ENCODE measurements at places on chromosomes 4 and X. TPM values are rescaled to one million over a fixed set of nuclear protein-coding genes. Genes with fewer than 3 reads are reported as not detected.
A peak's percentile ranks its signal among the peaks of the same experiment; 100 is the strongest.

DNA sequence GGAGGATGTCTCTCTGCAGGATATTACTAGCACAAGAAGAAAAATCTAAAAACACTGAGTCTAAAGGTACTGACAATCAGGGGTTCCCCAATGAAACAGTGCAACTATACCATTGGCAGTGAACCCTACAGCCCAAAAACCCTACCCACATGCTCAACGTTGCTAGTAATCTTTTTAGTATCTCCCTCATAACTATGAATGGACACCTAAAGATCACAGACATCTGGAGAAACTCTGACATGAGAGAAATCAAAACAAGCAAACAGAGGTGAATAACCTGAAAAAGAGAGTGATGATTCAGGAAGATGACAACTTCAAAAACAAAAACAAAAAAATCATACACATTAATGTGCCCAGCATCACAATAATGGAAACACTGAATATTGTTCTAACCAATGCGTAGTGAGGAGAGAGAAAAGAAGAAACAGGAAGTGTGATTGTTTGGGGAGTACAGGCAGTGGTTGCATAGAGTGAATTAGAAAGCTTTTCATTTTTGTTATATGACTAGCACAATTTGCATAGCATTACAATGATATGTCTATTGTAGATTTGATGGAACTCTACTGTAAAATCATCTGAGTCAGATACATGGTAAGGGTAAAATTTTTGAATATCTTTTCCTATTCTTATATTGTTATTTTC, 78.9 kb upstream of the FMR1 start:
- DNase-seq, result no peak

- DNase-seq, result no peak
Measured at GRCh38 chrX:126575911-126576310, 23.3 kb upstream of the DCAF12L1 start.

DNA sequence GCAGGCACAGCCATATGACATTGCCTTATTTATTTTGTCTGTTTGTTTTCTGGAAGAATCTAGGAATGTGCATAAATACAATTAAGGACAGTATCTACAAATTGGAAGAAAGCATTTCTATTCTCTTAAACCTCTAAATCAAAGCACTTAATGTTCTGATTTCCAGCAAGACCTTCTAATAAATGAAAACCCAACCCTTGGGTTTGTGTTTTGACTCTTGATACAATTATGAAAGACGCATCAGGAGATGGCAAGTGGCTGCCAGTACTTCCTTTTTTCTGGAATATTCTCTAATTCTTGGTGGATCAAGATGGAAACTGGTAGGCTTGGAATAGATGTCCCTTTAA, 437 bp upstream of the CPE start:
- no peak for DNase-seq

GRCh38 chr4:165151734-165152133, 39.1 kb upstream of the TMEM192 start:
- DNase-seq, result no peak

GRCh38 chr4:158858410-158859199, 89.8 kb downstream of the FNIP2 start:
- DNase-seq, result no peak

- peak; percentile 27 for DNase-seq
Measured at GRCh38 chrX:153554519-153555167, 37.2 kb downstream of the ATP2B3 start.

- no peak for DNase-seq
Measured at GRCh38 chr4:134089885-134090284, 111.7 kb downstream of the PABPC4L start.

DNA sequence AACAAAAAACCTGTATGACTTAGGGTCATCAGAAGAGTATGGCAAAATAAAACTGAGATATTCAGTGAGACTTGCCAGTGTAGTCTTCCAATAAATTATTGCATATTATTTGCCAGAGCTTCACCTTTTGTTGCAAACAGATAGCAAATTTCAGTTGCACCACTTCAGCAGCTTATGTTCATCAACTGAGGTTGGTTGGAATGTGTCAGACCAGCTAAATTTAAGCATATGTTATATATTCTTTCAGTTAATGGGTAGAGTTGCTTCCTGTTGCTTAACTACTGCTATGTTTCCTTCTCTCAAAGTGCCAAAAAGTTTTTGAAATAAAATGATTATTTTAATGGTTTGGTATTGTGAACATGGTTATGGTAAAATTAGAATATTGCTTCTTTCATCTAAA, 61.5 kb downstream of the GALNT7 start:
- no peak for DNase-seq

GRCh38 chrX:85327060-85327333, 52.5 kb downstream of the POF1B start:
- DNase-seq, result no peak

DNA sequence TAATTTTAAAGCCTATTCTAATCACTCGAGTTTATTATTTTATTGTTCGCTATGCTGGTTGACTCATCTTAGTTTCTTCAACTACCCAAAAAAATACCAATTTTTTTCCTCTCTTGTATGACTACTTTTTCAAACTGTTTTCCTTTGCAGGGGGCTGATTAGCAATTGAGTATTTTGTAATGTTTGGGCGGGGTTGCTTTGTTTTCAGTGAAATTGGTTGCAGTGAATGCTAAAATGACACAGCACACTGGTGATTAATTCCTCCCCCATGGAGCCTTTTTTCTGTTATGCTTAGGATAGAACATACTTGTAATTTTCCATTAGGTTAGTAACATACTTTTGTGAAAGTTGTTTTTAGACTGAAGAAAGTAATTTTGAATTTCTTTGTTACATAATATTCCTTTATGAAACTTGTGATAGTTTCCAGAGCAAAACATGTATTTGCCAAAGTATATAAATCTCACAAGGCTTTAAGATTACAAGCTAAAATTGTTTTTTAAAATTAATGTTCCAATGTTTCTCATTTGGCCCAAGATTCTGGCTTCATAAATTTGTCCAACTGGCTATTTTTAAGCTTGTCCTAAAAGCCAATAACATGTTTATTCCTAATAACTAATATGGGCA, 120.4 kb downstream of the CHIC1 start:
- no peak for DNase-seq

GRCh38 chr4:152894673-152895072, 41.5 kb upstream of the FHDC1 start:
- no peak for DNase-seq

GRCh38 chr4:181502611-181503010, 740.6 kb upstream of the TENM3 start:
- DNase-seq, result no peak

Gene SOX3
- total RNA-seq, result not detected

Gene NAT8L
- 0.42 TPM for total RNA-seq

Gene CRMP1
- not detected for total RNA-seq

Gene VSIG1
- total RNA-seq, result 1.9 TPM
